Esophagus muscularis mucosa (tissue), 4 donors: ENCODE measurements at places on chromosomes 5 and 9. TPM values are rescaled to one million over a fixed set of nuclear protein-coding genes. Genes with fewer than 3 reads are reported as not detected.
A peak's percentile ranks its signal among the peaks of the same experiment; 100 is the strongest.

The QRFP gene
- total RNA-seq, result not detected

DNA sequence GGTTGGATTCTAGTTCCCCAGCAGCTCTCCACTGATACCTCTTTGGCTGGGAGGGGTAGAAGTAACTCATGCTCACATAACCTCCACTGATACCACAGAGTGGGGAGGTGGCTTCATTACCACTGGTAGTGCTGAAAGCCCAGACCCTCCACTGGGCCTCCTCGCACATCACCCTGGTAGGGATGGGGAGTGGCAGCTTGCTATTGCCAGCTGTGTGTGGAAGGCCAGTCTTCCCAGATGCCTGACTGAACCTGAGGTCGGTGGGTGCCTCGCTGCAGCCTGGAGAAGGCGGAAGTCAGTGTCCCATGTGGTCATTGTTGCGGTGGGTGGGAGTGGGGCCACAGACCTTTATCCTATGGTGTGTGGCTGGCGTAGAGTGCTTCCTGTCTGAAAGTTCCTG is 138.0 kb downstream of the TAF11L14 start:
- DNase-seq, result peak; percentile 85

- no peak for DNase-seq
Measured at GRCh38 chr5:31470608-31471007, 61.3 kb downstream of the DROSHA start.

The RALGPS1 gene
- total RNA-seq, result 9.6 TPM

DNA sequence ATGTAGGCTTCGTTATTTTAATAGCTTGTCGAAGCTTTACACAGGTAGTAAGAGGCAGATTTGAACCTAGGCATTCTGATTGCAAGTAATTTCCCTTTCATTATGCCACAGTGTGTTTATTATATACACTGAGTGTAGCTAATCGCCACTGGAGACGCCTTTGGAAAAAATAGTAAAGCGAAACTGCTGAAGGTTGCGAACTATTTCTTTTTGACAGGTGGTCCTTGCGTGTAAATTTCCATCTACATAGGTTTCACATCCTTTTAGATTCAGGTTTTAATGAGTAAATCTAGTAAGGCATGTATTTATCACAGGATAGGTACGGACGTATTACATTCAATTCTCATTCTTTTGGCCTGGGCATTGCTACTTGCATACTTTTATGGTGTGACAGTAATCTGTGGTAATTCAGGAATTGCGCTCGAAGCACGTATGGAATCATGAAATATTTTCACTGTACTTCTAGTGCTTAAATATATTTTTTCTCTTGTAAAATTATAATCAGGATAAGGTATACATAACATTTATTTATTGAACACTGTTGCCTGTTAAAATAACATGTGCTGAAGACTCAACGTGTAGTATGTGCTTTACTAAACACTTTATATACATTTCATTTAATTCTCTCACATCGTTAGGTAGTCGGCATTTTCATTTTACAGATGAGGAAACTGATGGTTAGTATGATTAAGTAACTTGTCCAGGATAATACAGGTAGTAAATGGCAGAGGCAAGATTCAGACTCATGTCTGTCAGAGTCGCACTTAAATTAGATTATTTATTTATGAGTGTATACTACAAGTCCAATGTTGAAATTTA is 1.8 kb downstream of the MARCHF6 start:
- DNase-seq, result no peak

GRCh38 chr5:139120521-139120920 is 77.6 kb downstream of the SIL1 start:
- DNase-seq, result no peak

- DNase-seq, result no peak
Measured at GRCh38 chr9:79477955-79478771, 93.6 kb upstream of the TLE4 start.

DNA sequence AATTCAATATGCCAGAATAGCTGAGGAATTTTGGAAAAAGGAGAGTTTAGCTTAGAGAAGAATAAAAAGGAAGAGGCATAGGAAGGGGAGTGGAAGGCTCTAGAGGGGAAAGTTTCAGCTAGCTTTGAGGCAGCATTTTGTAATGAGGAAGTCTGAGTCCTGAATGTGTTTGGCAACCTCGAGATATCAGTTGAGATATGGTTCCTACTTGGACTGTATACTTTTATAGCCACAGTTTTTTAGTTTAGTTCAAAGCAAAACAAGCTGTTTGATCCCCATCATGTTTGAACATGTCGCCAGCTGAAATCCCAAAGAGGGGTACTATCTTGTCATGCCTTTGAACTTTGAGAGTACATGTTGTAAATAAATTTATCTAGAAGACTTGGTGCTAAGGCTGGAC is 559.0 kb upstream of the FTMT start:
- DNase-seq, result no peak

DNA sequence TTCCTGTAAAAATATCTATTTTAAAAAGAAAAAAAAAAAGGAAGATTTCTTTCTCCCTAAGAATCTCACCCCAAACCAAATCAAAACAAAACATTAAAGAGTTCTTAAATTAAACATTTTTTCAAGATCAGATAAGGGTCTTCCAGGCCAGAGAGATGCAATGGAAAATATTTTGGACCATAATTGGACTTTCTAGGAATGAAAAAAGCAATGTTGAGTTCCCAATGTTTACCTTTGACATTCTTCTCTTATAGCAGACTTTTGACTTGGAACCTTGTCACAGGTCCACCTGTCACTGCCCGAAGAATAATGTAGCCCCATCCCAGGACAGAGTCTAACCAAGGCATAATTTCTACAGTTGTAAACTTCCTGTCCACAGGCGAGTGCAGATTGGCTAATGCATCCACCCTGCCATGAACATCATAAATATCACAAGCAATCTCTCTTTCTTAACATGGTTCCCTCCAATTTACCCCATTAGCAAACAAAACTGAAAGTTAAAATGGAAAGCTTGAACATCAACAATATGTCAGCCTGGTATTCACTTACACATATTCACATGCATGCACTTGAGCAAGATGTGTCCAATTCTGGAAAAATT is 121.7 kb upstream of the ZNF366 start:
- DNase-seq, result no peak

The SPATA9 gene
- total RNA-seq, result not detected

The C5orf58 gene
- not detected for total RNA-seq

- DNase-seq, result no peak
Measured at GRCh38 chr9:137109250-137110146, 5.0 kb downstream of the DPP7 start.

GRCh38 chr5:131981516-131981915 is 29.9 kb downstream of the ACSL6 start:
- DNase-seq, result no peak

DNA sequence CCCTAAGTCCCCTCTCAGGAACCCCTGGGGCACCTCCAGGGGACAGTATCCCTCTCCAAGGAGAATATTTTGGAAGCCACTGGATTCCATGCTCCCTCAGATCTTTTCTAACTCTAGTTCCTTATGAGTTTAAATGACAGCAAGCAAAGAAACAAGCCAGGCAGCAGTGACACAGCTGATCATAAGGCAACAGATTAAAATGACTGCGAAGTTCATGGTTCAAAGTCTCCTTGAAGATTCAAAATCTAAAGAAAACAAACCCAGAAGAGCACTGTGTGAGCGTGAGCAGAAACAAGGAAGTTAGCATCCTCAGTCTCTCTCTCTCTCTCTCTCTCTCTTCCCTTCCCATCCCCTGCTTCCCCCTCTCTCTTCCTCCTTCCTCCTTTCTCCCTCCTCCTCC is 316.7 kb upstream of the SLC30A5 start:
- DNase-seq, result peak; percentile 45

The MOB3B gene
- 7.6 TPM for total RNA-seq

The SH3RF2 gene
- 1.7 TPM for total RNA-seq

GRCh38 chr5:79401216-79401615 is 112.7 kb downstream of the HOMER1 start:
- no peak for DNase-seq

DNA sequence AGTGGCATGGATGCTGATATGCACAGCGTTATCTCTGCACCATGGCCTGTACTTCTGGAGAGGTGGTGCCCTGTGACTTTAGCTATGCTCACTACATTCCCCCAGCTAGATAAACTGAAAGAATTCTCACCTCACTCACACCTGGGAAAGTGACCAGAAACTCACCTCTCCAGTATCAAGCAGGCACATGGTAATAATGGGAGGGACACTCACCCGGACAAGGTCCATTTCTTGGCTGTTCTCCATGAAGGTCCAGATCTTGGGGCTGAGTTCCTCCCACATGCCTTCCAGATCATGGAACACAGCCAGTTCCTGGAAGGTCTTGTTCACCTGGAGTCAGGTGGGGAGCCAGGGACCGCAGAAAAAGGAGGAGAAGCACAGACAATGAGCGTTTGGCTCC is 72.8 kb downstream of the NIPSNAP3B start:
- DNase-seq, result no peak

DNA sequence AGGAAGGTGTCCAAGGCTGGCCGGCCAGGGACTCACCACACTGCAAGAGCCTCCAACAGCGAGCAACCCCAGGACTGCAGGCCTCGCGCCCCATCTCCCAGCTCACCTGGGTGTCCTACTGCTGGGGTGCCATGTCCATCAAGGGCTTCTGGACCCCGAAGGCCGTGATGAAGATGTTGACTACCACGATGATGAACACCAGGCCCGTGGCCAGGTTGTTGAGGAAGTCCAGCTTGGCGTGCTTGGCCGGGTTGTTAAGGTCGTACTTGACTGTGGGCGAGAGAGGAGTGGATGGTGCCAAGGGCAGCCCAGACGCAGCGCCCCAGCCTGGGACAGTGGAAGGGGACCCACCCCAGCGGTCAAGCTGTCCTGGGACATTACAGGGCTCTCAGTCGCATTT is 9.3 kb downstream of the NINJ1 start:
- no peak for DNase-seq

The SPATA31E1 gene
- not detected for total RNA-seq

DNA sequence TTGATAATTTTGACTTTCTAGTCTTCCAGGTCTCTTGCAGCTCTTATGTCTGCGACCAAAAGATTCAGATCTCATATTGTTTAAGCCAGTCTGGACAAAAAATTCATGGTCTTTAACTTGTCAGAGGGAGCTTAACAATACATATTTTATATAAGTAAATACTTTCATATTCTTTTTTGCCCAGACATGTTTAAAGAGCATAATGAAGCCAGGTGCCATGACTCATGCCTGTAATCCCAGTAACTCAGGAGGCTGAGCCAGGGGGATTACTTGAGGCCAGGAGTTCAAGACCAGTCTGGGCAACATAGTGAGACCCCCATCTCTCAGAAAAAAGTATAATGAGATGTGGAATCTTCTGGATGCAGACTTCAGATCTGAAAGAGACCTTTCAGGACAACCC is 69.8 kb downstream of the JMY start:
- DNase-seq, result no peak

The CDKN2B-AS1 gene
- 0.52 TPM for total RNA-seq

The GBGT1 gene
- 15.9 TPM for total RNA-seq

The IL13 gene
- not detected for total RNA-seq

DNA sequence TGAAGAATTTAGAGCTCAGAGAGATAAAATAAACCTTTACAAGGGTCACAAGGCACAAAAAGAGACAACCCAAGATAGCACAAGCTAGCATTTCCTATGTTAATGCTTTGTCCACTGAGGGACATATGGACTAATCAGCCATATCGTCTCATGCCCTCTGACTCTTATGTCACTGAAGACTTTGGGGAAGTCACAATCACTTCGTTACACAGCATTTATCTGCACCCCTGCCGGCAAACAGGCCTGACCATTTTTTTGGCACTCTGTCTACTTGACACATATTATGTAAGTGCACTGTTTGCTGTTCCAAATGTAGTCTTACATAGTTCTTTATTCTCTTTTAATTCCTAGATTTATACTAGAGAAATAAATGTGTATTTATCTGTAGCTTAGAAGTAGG is 13.9 kb upstream of the BNC2 start:
- DNase-seq, result no peak

GRCh38 chr5:1504069-1504595 is 19.6 kb downstream of the LPCAT1 start:
- DNase-seq, result no peak

- DNase-seq, result no peak
Measured at GRCh38 chr9:138023394-138024124, 146.0 kb downstream of the CACNA1B start.

DNA sequence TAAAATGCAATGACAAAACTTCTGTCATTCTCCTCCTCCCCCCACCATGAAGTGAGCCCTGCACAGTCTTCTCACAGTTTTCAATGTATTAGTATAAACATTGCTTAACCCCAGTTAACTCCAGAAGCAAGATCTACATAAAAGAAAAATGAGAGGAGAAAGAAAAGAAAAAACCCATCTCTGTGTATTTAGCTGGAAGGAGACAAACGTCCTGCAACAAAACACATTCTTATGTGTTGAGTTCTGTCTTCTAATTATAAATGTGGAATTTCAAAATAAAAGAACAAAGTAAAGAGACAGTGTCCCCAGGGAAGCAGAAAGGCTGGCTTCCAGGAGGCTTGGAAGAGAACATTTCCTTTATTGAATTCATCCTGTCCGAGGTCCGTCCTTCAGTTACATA is 491.9 kb upstream of the TUSC1 start:
- DNase-seq, result no peak

GRCh38 chr5:150429410-150429873 is 16.7 kb upstream of the CD74 start:
- no peak for DNase-seq

The C5orf34 gene
- total RNA-seq, result 0.42 TPM

DNA sequence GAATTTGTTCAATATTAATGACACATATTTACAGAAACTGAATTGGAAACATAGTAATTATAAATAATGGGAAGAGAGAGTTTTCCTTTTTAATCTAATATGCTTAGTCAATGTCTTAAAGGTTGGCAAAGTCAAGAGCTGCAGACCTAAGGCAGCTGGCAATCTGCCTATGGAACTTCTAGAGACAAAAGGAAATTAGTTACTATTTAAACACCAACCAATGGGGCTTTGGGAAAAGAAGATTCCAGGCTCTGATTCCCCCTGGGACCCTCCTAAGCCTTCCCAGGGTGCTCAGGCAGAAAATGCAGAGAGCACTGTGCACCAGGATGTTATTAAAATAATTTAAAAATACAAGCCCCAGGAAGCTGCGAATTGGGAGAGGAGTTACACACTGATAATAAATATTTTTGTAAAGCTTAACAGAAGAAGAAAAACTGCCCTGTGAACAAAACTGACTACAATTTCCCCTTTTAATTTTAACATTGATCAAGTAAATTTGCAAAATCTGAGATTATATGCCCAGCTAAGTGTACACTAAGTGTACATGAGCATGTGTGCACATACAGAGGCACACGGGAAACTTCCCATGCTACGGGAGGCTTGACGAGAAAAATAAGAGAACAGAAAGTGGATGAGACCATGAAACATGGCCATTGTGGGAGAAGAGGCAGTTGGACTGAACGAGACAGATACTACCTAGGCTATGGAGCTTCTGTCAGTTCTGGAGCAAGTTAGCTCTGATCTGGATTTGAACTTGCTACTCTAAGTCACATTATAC is 77.4 kb upstream of the ADAMTS16 start:
- DNase-seq, result peak; percentile 31

GRCh38 chr5:428754-429452 is 14.1 kb upstream of the EXOC3 start:
- no peak for DNase-seq

DNA sequence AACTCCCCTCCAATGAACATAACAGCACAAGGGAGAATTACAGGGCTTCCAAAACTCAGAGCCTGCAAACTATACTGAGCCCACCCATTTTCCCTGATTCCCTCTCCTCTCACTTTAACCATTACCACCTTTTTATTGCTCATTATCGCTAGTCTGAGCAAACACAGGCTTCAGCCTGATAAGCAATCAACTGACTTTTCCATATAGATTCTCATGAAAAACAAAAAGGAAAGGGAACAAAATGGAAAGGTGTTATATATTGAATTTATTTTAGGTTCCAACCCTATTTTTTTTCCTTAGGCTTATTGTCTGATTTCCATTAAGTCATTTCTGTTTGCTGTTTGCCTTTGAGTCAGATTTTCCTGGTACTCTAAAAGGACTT is 27.9 kb downstream of the SEMA6A start:
- DNase-seq, result no peak
